Psoas muscle (tissue), 8 donors: ENCODE measurements at places on chromosomes 5 and 9. TPM values are rescaled to one million over a fixed set of nuclear protein-coding genes. Genes with fewer than 3 reads are reported as not detected.

PPIC gene
- 27.4 TPM for total RNA-seq

PRUNE2 gene
- 7.6 TPM for total RNA-seq

PCDHA9 gene
- total RNA-seq, result not detected

IFNA2 gene
- total RNA-seq, result not detected

CAMK4 gene
- 0.27 TPM for total RNA-seq

SHOC1 gene
- total RNA-seq, result not detected

TMC1 gene
- 2.6 TPM for total RNA-seq

ENG gene
- 80.4 TPM for total RNA-seq

LHX2 gene
- not detected for total RNA-seq

SLC26A2 gene
- 5.6 TPM for total RNA-seq

HK3 gene
- 3.1 TPM for total RNA-seq

ELAVL2 gene
- total RNA-seq, result not detected
